ENCODE measurements at places on chromosomes 6 and 20.

GRCh38 chr6:108113557-108114519, 39.3 kb upstream of the OSTM1 start:
- DNase-seq = no peak

DNA sequence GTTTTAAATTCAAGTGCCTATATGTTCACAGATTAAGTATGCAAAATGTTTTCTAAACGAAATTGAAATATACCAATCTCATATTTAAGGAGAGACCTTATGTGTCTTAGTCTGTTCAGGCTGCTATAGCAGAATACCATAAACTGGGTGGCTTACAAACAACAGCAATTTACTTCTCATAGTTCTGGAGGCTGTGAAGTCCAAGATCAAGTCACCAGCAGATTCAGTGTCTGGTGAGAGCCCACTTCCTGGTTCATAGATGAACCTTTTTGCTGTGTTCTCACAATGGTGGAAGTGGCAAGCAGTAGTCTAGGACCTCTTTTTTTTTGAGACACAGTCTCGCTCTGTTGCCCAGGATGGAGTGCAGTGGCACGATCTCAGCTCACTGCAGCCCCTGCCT, 3.5 kb upstream of the DSTN start:
- DNase-seq = no peak

DNA sequence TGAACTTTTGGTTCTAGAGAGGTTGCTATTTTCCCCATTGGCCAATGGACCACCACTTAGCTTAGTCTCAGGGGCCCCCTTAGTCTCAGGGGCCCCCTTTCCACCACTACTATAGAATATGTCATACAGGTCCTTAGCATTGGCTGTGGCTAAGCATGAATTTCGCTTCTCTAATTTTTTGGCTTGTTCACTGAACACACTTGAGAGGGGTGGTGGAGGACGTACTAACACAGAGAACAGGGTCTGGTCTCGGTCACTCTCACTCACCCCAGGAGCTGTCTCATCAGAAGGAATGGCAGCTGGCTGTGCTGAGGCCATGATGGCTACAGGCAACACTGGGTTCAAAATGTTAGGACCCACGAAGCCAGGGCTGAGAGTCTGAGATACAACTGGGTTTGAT, 30.3 kb downstream of the ZNF318 start:
- DNase-seq = no peak

DNA sequence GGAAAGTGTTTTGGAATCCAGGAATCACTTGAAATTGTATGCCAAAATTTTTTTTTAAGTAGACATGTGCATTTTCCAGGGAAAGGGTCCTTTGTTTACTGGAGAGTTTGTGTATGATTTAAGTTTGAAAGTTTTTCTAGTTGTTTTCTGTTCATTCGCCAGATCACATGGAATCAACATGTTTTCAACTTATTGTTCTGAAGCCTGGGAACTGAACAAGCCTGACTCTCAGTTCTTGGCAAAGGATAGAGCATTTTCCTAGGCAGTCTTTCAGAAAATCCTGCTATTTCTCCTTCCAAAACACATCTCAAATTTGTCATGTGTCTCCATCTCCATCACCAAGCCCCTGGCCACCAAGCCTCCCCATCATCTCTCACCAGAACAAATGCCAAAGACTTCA, 374.8 kb downstream of the MAFB start:
- no peak for DNase-seq

- no peak for DNase-seq
Observed at GRCh38 chr6:52233975-52234823, 10.1 kb downstream of the IL17F start.

GRCh38 chr20:4607287-4607713, 114.4 kb upstream of the PRND start:
- DNase-seq = peak; percentile 30

- DNase-seq = no peak
Observed at GRCh38 chr20:19560881-19561480, 197.1 kb upstream of the RIN2 start.

GRCh38 chr6:42410861-42411260, 40.9 kb downstream of the TRERF1 start:
- DNase-seq = no peak

- no peak for DNase-seq
Observed at GRCh38 chr6:113315165-113315564, 542.0 kb upstream of the MARCKS start.

GRCh38 chr6:14917109-14917910, 328.6 kb upstream of the JARID2 start:
- DNase-seq = no peak

DNA sequence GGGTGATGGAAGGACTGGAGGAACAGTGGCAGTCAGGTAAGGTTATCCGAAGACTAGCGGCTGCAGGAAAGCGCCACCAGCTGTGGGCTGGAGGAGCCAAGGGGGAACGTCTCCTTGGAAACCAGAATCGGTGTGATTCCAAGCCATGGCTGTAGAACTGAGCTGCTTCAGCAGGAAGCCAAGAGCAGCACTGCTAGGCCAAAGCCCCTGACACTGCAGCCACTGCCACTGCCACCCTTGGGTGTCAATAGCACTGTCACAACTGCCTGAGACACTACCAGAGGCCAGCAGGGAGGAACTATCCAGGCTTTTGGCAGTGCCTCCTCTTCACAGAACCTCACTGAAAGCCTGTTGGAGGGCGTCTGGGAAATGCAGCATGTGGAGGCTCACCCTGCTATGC, 289.6 kb upstream of the SUPT3H start:
- DNase-seq = no peak

- no peak for DNase-seq
Observed at GRCh38 chr20:35975576-35976373, 7.4 kb downstream of the CNBD2 start.

DNA sequence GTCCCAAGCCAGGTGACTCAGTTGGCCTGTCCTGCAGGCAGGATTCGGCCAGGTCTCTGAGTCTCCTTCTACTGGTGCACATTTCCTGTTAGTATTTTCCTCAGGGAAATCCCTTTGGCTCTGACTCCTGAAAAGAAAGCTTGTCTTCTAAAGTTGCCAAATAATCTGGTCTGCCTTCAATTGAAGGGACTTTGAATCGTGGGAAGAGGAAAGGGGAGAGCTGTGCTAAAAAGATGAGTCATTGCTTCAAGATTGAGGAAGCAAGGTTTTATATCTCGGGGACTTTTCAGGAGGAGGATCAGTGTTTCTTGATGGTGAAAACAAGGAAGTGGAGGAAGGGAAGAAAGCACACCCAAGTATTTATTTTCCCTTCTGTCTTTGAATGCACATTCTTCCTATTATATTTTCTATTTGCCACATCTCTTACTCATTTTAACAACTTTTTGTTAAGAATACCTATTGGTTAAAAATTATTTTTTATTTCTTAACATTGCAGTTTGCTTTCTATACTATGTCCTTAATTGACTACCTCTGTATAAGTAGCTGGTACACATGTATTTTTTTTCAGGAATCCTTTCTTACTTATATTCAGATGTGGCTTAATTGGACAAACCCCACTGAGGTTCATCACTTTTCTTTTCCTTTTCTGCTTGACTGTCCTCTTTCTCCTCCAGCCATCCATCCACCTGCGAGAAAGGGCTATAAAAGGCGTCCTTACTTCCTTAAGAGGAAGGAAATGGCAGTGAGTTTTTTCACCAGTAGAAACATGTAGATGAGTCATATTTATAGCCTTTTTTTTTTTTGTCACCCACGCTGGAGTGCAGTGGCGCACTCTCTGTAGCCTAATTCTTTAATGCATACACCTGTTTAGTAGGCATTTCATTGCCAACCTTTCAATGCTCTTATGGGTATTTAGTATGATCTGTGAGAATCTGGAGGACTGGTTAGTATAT, 15.0 kb upstream of the IFNGR1 start:
- no peak for DNase-seq

DNA sequence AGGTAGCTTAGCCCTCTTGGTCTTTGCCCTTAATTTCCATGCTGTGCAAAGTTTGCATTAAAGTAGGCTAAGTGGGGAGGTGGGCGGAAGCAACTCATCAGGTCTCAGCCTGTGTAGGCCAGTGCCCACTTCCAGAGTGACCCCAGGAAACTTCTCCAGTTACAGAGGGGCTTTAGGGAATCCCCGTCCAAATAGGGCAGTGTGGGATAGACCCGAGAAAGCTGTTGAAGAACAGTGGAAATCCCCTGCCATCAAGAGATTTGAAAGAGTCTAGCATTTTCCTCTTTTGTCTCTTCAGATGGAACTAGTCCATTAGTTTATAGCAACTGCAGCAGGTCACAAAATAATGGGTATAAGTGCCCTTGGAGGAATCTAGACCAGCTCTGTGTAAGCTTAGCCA, 20.2 kb downstream of the SF3B5 start:
- no peak for DNase-seq

DNA sequence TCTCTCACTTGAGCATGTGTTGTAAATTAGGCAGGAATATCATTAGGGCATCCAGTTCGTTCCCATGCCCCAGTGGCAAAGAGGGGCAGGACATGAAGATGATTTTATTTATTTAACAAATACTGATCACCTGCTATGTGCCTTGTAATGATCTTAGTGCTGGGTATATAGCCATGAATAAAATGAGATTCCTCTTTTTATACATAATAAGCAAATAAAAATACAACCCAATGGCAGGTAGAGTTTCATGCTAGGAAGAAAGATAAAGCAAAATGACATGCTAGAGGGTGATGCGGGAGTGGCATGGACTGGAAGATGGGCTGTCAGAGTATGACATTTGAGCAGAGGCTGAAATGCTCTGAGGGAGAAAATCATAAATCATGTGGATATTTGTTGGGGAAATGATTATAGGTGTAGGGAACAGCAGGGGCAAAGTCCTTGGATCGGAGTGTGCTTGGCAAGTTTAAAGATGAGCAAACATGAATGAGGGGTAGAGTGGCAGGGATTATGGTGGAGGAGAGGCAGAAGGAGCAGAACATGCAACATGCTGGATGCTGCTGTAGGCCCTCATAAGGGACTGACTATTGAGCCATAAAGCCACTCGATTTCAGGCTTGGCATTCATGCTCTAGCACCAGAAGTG, 342.1 kb downstream of the PLCB1 start:
- no peak for DNase-seq

- DNase-seq = peak; percentile 27
Observed at GRCh38 chr6:165231581-165232561, 77.5 kb downstream of the C6orf118 start.

- DNase-seq = no peak
Observed at GRCh38 chr6:154511791-154512190, 1.3 kb upstream of the CNKSR3 start.

DNA sequence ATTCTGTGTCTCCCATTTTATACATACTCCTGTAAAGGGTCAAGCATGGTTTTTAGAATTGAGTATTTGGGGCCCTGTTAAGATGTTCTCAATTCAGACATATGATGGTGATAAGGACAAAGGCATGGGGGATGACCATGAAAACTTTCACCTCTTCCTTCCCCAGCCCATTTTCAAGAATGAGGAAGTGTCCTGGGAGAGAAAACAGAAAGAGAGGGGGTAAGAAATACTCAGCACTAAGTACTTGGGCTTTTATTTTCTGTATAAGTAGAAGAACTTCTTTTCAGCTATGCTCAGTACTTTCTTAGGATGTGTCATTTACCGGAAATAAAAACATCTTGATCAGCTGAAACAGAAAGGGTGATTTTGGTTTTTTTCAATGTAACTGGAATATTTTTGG, 10.9 kb upstream of the MBOAT1 start:
- DNase-seq = no peak

- no peak for DNase-seq
Observed at GRCh38 chr6:137715589-137716045, 151.4 kb upstream of the TNFAIP3 start.

GRCh38 chr20:20864351-20865096, 152.1 kb upstream of the RALGAPA2 start:
- no peak for DNase-seq

GRCh38 chr20:59781226-59781625, 152.2 kb downstream of the SYCP2 start:
- no peak for DNase-seq

DNA sequence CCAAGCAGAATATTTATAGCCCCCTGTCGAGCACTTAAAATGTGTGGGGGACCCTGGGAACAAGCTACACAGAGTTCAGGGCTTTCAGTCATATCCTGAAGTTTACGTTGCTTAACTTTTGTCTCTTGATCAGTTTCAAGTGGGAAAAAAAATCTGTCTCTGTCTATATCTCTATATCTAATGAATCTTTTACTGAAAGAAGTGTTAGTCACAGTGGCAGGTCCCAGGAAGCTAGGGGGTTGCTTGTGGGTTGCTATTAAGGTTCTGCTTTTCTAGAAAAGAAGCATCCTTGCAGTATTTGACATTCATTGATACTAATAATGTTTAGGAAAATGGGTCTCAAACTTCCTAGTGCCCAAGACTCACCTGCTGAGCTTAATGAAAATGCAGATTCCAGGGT, 76.7 kb upstream of the CLDN20 start:
- DNase-seq = no peak

- DNase-seq = no peak
Observed at GRCh38 chr6:149366267-149366921, 33.7 kb upstream of the SUMO4 start.

DNA sequence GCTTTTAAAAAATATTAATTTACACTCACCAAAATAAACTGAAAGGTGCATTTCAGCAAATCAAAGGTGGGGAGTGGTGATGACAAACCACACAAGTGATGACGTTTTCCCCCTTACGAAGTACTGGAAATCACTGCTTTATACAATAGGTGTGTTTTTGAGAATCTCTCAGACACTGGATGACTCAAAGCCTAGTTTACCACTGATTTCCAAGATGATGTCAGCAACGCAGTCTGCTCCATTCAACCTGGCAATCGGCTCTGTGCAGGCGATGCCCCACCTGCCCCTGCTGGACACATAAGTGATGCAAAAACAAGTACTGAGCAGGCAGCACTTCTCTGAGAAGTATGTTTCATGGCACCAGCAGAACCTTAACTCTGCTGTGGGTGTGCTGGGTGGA, 114.4 kb downstream of the SOD2 start:
- no peak for DNase-seq

- DNase-seq = peak; percentile 54
Observed at GRCh38 chr20:37804584-37805566, 98.1 kb upstream of the VSTM2L start.

DNA sequence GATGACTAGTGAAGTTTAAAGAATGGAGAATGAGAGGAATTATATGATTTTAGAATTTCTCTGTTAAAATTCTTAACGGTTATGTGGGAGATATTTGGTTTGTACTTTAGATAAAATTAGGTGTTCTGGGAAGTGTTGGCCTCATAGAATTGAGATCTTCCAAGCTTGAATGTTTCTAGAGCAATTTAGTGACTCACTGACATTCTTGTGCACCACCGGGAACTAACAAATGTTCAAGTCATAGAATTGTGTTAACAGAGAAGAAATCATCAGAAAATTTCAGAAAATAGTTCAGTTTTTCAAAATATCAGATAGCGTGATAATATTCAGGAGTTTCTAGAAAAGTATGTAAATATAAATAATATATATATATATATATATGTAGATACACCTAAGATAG, 67.9 kb upstream of the BMP5 start:
- no peak for DNase-seq

GRCh38 chr6:131778169-131778568, 29.7 kb upstream of the ENPP1 start:
- no peak for DNase-seq

DNA sequence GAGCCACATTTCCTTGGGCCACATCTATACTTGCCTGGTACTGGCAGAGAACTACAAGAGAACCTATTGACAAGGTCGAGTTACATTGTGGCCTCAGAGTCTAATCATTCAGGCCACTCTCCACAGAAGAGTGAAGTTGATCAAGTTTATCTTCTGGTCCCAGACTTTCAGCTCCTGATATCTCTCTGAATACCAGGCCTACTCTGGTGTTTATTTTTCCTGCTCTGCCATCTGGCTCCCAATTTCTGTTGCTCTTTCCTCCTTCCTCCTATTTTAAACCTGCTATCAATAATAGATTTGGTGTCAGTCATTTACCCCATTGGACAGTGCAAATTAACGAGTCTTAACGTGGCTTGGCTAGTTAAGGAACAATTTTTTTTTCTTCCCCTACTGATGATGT, 46.6 kb downstream of the SCGN start:
- DNase-seq = no peak
